ENCODE measurements at places on chromosomes 4 and X.

DNA sequence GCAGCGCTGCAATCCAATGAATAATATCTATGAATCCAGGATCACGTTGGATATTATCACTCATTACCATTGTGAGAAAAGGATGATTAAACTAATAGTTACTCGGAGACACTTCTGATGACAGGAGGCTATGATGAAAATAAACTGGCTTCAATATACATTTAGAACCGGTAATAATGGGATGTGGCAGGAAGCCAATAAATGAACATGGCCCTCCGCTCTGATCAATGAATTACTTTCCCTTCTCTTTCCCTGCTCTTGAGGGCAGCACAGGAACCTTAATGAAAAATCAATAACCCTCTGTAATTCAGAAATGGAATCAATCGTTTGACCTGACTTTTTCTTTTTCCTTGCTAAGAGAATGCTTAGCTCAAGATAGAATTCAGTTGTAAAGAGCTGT lies 103.9 kb upstream of the PAQR3 start:
- no peak for DNase-seq

- DNase-seq: no peak
These were observed 33.5 kb downstream of the MAPK10 start for GRCh38 chr4:86326400-86326799.

- no peak for DNase-seq
These were observed 611.0 kb upstream of the PABPC4L start for GRCh38 chr4:134812611-134813010.

DNA sequence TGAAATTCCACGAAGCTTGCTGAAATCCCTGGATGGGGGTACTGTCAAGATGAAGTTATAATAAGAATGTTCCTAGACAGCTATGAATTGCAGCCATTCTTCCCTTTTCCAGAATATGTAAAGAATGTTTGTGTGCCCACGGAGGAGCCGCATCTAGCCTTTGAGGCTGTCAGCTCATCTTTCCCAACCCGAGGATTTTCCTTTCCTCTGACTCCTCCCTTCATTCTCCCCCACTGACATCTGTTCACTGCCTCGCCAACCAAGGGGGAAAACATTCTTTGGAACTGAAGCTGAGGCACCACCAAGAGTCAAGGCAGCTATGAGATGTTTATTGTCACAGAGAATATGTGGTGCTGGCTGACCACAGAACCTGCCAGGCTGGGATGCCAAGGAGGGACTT lies 8.8 kb downstream of the NHSL2 start:
- DNase-seq: peak; percentile 21

- DNase-seq: peak; percentile 25
These were observed 67.2 kb upstream of the IL15 start for GRCh38 chr4:141569141-141569540.

DNA sequence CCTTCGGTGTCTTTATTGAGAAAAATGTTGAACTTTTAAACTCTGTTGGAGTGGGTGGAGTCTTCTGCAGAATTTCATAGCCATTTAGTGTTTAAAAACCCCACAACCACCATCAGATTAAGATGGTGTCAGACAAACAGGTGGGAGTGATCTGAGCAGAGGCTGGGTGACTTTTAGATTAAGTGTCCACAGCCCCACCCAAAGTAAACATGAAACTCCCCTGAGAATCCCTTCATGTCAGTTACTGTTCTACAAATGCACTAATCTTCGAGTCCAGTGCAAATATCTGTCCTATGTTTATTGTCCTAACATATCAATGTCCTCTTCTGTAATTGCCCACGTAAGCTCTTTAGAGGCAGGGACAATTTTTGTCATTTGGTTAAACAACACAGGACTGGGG lies 175.6 kb upstream of the RBPJ start:
- no peak for DNase-seq

GRCh38 chr4:145183023-145183422 lies 2.6 kb upstream of the OTUD4 start:
- DNase-seq: no peak

DNA sequence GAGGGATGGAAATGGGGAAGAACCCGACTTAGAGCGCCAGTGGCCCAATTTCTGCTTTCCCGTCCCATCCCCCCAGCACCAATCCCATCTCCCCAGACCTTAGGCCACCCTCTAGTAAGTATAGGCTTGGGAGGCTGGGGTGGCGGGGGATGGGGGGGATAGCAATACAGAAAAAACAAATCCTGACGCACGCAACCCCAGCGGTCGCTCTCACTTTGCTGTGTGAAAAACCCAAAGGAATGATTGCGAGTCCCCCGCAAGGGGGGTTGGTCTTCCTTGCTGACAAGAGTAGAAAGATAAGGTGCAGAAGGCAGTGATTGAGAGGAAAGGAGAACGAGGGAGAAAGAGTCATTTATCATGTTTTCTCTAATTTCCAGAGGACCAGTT lies 863 bp downstream of the CPE start:
- peak; percentile 54 for DNase-seq

Data from astrocyte of the hippocampus (primary cell).